Right atrium auricular region (tissue), 2 donors: ENCODE measurements at places on chromosomes 5 and 9. TPM values are rescaled to one million over a fixed set of nuclear protein-coding genes. Genes with fewer than 3 reads are reported as not detected.

The LARP1 gene
- total RNA-seq = 98.1 TPM

DNA sequence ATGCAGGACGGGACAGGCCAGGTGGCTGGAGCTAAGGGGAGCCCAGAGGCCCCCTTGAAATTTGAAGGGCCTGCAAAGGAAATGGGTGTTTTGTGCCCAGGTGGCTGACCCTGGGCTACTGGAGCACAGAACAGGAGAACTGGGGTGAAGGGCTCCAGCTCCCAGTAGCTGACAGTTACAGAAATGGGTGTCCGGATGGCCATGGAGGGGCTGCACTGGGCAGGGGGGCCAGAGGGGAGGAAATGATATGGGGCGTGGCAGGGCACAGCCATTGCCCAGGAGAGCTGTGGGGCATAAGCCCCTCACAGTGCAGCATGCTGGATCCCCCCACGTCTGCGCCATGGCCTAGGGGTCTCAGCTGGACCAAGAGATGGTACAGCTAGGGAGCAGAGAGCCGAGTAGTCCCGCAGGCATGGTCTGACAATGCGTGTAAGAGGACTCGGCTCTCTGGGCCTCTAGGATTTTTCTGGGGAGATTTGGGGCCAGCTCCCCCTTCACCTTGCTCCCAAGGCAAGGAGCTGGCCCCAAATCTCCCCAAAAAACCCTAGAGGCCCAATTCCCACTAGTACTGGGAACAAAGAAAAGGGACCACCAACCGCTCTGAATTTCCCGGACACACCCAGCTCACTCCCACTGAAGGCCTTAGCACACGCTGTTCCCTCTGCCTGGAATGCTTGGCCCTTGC, 7.9 kb upstream of the CARD19 start:
- no peaks in the 10 kb centered on the region for H3K4me1 ChIP-seq
- peak; percentile 18 for DNase-seq
- no peak overlapping the region for H3K27ac ChIP-seq
- H3K4me3 ChIP-seq = no peak overlapping the region
- H3K36me3 ChIP-seq = no peaks in the 10 kb centered on the region
- no peaks in the 10 kb centered on the region for H3K27me3 ChIP-seq

GRCh38 chr9:69936427-69936826, 107.2 kb upstream of the MAMDC2 start:
- H3K27ac ChIP-seq = no peak overlapping the region
- H3K4me3 ChIP-seq = no peak overlapping the region
- no peaks in the 10 kb centered on the region for H3K36me3 ChIP-seq
- H3K27me3 ChIP-seq = no peaks in the 10 kb centered on the region
- no peaks in the 10 kb centered on the region for H3K4me1 ChIP-seq

- H3K36me3 ChIP-seq = no peaks in the 10 kb centered on the region
- H3K4me1 ChIP-seq = no peaks in the 10 kb centered on the region
- H3K4me3 ChIP-seq = no peak overlapping the region
- no peaks in the 10 kb centered on the region for H3K27me3 ChIP-seq
Observed at GRCh38 chr9:2022560-2022959, 7.4 kb downstream of the SMARCA2 start.

- no peak overlapping the region for H3K4me3 ChIP-seq
- no peaks in the 10 kb centered on the region for H3K36me3 ChIP-seq
- H3K4me1 ChIP-seq = no peaks in the 10 kb centered on the region
Observed at GRCh38 chr9:27192291-27192960, 83.4 kb downstream of the TEK start.
